Activated naive CD8-positive, alpha-beta T cell treated with anti-CD3 and anti-CD28 coated beads, Interleukin-2, amount 50 U/mL, for 16 hours (primary cell): ENCODE measurements at places on chromosomes 16 and 17.

GRCh38 chr17:60525328-60525684 lies 736 bp downstream of the APPBP2 start:
- DNase-seq = no peak

DNA sequence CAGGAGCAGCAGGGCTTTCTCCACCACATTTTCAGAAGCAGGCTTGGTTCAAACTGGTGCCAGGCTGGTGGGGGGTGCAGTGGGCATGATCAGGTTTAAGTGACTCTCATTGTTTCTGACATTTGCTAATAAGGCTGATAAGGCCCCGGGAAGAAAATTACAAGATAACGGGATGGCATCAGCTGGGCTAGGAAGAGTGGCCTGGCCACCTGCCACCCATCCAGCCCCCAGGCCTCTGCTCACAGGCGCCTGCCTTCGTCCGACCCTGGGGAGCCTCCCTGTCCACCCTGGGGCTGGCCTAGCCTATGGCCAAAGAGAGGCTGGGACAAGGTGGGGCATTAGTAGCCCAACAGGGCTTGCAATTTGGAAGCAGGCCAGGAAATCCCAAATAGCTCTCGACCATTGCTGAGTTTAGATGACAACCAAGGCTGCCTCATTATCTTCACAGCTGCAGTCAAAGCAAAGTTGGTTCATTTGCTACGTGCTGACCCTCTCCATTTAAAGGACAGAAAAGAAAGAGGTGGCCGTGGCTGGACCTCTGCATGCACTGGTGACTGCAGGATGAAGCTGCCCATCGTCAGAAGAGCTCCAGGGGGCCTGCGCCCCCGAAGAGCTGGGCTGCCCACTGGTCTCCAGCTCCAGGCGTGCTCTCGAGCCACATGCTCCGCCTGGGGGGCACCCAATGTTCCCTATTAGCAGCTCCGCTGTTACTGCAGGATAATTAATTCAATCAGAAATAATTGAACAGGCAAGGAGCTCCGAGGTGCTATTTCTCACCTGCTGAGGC lies 44.9 kb downstream of the PEMT start:
- DNase-seq = no peak

- DNase-seq = no peak
Observed at GRCh38 chr16:3235856-3236669, 1.1 kb upstream of the ZNF200 start.

- no peak for DNase-seq
Observed at GRCh38 chr17:27669136-27669535, 38.1 kb downstream of the LGALS9 start.

GRCh38 chr17:78645421-78646295 lies 68.5 kb upstream of the DNAH17 start:
- DNase-seq = no peak

DNA sequence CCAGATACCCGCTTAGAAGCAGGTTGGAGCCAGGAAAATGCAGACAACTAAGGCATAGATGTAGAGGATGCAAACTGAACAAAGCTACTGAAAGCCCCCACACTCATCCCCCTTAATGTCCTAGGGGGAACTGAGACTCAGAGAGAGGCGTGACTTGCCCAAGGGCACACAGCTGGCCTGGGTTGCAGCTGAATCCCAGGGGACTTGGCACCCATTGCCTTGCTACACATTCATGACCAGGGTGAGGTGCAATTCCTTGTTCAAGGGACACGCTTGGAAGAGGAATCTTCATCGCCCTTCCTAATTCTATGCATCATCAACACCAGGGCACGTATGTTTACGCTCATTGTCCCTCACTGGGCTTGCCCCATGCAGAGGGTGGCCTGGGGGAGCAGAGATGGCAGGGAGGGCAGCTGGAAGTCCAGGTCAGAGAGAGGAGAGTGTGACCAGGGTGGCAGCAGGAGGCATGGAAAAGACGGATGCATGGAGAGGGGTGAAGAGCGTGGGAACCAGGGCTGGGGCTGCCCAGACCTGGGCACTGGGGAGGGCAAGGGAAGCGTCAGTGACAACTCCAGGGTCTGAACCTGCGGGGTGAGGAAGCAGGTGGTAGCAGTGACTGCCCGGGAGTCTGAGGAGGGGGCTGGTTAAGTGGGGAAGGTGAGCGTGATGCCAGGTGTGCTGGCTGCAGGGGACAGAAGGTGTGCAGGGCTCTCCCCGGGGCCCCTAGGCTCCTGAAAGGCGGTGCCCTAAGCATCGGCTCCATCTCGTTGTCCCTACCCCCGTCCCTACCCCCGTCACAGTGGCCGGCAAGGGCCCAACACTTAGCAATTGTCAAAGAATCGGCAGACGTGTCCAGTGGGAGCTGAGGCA lies 267.1 kb upstream of the TNRC6C start:
- DNase-seq = no peak

- no peak for DNase-seq
Observed at GRCh38 chr17:74646231-74646630, 22.7 kb upstream of the CD300E start.

GRCh38 chr16:84180519-84181140 lies 6.2 kb downstream of the TAF1C start:
- DNase-seq = no peak

DNA sequence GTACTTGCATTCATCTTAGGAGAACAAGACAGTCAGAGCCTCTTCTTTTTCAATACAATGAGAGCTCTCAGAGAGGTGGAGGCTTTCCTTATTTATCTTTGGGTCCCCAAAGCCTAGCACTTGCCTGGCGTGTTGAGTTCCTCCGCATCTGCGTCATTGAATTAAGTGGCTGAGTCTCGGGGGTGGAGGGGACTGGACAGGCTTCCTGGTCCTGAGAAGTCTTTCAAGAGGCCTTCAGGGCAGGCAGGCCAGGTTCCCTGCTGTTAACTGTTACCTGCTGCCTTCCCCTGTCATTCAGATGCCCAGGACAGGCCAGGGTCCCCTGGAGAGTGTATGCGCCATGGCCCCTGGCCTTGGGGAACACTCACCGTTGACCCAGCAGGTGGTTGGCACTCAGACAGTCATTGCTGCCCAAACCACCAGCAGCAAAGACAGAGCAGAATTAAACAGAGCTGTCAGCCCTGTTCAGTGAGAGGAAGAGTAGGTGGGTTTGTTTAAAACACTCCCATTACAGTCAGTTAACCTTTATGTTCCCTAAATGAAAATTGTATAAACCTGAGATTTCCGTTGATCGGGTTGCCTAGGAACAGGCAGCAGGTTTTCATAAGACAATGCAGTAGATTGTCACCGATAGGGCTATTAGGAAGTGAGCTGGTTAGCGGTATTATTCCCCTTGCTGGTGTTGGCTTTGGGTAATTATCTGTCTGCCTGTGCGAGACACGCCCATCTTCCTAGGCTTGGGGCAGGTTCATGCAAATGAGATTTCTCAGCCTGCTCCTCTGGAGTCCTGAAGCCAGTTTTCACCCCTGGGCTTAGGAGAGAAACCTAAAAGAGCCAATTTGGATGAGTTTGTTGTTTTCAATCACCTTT lies 132.7 kb downstream of the CCDC182 start:
- DNase-seq = no peak

GRCh38 chr17:30299000-30299399 lies 7.3 kb upstream of the BLMH start:
- DNase-seq = no peak

- DNase-seq = no peak
Observed at GRCh38 chr17:3167574-3167973, 29.7 kb upstream of the OR1A2 start.

DNA sequence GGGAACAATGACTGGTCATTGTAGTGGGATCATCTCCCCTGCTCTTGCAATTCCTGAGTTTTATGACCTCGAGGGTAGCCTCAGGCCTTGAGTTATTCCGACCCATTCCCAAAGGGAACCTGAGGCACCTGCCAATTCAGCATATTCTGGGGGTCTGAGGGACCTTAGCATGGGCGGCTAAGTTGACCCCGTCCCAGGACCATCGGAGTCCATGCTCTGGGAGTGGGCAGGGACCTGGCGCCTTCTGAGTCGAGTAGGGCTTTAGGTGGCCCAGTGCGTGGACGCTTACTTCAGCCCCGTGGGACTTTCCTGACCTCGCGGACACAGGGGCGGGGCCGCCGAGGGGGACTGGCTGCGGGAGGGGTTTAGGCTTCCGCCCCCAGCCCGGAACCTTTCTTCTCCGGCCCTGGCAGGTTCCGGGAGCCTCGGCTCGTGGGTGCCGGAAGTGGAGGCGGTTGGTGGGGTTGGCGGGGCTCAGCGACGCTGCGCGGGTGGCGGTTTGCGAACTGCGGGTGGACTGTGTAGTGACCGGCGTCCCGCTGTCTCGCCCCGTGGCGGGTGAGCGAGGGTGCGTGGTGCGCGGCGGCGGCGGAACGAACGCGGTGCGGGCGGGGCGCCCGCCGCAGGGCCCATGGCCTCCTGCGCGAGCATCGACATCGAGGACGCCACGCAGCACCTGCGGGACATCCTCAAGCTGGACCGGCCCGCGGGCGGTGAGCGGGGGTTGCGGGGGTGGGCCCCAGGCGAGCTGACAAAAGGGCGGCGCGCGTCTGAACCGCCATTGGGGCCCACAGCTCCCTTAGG lies at the start of gene EDC4:
TSS of gene EDC4 (plus strand) at position 422 of the 804 bp plus-strand sequence. CDS start at position 632, 210 bp downstream.
- peak; percentile 65 for DNase-seq

GRCh38 chr17:79073706-79074088 lies 927 bp upstream of the ENGASE start:
- no peak for DNase-seq

- no peak for DNase-seq
Observed at GRCh38 chr16:26700250-26700649, 366.5 kb upstream of the C16orf82 start.

GRCh38 chr16:72911971-72912370 lies 136.0 kb downstream of the ZFHX3 start:
- DNase-seq = no peak
